ENCODE measurements at places on chromosomes 3 and 15. TPM values are rescaled to one million over a fixed set of nuclear protein-coding genes. Genes with fewer than 3 reads are reported as not detected.

The CHST2 gene
- 14.7 TPM for total RNA-seq

The SNRPN gene
- 128 TPM for total RNA-seq

The MED12L gene
- total RNA-seq, result 5.9 TPM

The GOLGA8T gene
- not detected for total RNA-seq

The U2SURP gene
- total RNA-seq, result 92.4 TPM

The NPAP1 gene
- not detected for total RNA-seq

The GOLGA6L7 gene
- total RNA-seq, result not detected

The MCTP2 gene
- total RNA-seq, result 12.0 TPM

The IL16 gene
- total RNA-seq, result 71.1 TPM

The ATP10A gene
- 8.1 TPM for total RNA-seq

The ATP6V1A gene
- 34.7 TPM for total RNA-seq

The PTH1R gene
- total RNA-seq, result 14.3 TPM

The IMP3 gene
- 179 TPM for total RNA-seq

The XIRP1 gene
- not detected for total RNA-seq

The ACTC1 gene
- 2.1 TPM for total RNA-seq

The SYNM gene
- 26.4 TPM for total RNA-seq

The SERINC4 gene
- total RNA-seq, result not detected

The INKA1 gene
- total RNA-seq, result 0.60 TPM

The CCDC14 gene
- 38.9 TPM for total RNA-seq

The ANKUB1 gene
- total RNA-seq, result 0.87 TPM

The CNTN3 gene
- 2.7 TPM for total RNA-seq

The ALDH1A2 gene
- total RNA-seq, result 8.0 TPM

The FRMD5 gene
- total RNA-seq, result 4.4 TPM

All from tibial nerve (tissue), 4 donors.